Fibroblast of mammary gland (primary cell): ENCODE measurements at places on chromosomes 7 and 10.
A peak's percentile ranks its signal among the peaks of the same experiment; 100 is the strongest.

GRCh38 chr7:23964715-23965114, 254.7 kb downstream of the STK31 start:
- no peak for DNase-seq

- no peak for DNase-seq
These were observed 28.3 kb upstream of the MSMB start for GRCh38 chr10:46074196-46074946.

GRCh38 chr7:138505361-138505873, 45.4 kb downstream of the TRIM24 start:
- DNase-seq = no peak

GRCh38 chr7:116548506-116548905, 23.7 kb downstream of the CAV1 start:
- DNase-seq = no peak

GRCh38 chr10:110837418-110838171, 34.1 kb upstream of the PDCD4 start:
- DNase-seq = no peak

DNA sequence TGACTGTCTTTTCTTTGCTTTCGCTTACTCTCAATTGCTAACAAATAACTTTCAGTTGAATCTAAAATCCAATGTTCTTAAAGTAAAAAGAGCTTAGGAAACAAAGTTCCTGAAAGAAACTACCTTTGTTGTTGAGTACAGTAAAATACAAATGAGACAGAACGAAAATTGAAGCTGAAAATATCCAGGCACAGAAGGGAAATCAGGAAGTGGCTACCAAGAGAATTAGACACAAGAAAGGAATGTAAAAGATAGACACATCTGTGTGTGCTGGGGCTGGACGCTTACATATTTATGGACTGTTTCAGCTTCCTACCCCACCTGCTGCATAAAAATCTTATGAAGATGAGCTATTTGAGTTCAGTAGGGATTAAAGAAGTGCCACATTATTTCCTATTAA, 161.7 kb upstream of the PLXDC2 start:
- peak; percentile 69 for DNase-seq

- no peak for DNase-seq
These were observed 863.6 kb downstream of the NRG3 start for GRCh38 chr10:82738592-82738991.

DNA sequence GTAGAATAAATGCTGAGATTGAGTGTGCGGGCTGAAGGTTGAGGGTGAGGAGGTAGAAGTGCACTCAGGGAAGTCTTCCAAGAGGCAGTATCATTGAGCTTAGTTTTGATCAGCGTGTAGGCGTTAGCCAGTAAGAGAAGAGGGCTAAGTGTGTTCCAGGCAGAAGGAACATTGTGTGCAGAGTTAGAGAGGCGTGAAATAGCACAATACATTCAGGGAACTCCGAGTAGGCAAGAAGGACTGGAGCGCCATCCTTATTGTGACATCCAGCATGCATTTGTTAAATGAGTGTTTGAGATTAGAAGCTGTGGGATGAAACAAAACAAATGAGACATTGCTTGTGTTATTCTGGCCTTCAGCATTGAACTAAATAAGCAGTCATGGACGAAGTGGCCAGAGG, 140.9 kb upstream of the MKLN1 start:
- DNase-seq = no peak

- no peak for DNase-seq
These were observed 31.5 kb downstream of the ACTA2 start for GRCh38 chr10:88920986-88921593.

DNA sequence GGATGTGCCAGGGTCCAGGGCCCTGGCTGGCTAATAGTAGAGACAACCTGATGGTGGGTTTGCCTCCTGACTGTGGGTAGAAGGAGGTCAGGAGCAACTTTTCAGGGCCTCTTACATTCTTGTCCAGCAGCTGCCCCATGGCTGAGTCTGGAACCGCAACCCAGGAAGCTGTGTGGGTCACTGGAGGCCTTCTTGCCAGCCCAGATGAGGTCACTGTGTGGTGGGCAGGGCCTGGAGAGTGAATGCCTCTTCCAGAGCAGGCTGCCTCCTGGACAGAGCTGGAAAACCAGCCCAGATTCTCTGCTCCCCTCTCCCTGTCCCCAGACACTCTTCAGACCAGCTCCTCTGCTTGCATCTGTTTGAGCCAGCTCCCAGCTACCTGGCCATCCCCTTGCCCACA, 43.5 kb upstream of the LEP start:
- no peak for DNase-seq

DNA sequence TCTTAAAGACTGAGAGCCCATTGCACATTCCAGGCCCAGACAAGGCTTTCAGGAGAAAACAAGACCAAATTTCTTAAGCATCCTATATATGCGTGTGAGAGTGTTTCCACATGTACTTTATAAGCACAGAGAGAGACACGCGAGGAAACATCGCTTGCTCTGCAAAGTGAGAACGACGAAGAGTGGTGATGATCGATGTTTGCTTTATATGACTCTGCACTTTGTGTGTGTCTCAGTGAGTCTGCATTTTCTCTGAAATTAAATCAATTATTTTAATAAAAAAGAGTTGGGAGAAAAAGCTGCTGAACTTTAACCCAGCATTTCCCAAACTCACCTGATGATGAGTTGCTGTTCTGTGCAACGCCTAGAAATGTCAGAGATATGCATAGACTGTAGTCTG, 61.7 kb upstream of the ZMIZ1 start:
- no peak for DNase-seq

GRCh38 chr10:113293167-113293566, 259.7 kb upstream of the HABP2 start:
- no peak for DNase-seq
